ENCODE measurements at places on chromosomes 1 and 21.

GRCh38 chr1:53337499-53337898 lies 9.6 kb upstream of the LRP8 start:
- DNase-seq: no peak

DNA sequence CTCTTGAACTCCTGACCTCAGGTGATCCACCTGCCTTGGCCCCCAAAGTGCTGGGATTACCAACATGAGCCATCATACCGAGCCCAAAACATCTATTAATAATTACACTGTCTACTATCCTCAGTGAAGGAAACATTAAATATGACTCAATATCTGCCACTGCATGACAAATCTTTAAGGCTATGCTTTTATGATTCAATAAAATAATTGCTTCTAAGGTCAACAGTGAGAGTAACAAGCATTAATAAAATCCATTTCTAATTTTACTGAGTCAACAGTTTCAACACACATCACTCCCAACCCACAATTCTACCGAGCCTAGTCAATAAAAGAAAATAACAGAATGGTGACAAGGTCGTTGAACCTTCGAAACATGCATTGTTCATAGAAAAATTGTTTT lies 125.5 kb upstream of the CHRM3 start:
- DNase-seq: no peak

DNA sequence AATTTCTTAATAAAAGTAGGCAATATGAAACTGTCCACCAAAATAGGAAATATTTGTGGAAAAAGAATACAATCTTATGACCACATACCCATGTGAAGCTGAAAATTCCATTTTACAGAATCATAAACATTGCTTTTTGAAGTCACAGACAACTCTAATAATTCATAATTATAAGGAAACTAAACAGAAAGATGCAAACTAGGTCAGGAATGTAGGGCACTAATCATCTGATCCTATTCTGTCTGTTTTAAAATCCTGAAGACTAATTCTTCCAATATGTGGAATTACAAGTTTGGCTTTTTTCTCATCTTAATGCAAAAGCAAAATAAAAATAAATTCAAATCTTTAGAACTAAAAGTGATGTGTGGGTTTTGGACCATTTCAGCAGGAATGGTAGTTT lies 528.6 kb downstream of the LTN1 start:
- DNase-seq: no peak

- DNase-seq: no peak
Observed at GRCh38 chr1:43279161-43279560, 6.2 kb downstream of the C1orf210 start.

GRCh38 chr1:151825204-151825603 lies 6.4 kb downstream of the RORC start:
- no peak for DNase-seq

- DNase-seq: no peak
Observed at GRCh38 chr1:228841632-228842031, 106.4 kb downstream of the RHOU start.

DNA sequence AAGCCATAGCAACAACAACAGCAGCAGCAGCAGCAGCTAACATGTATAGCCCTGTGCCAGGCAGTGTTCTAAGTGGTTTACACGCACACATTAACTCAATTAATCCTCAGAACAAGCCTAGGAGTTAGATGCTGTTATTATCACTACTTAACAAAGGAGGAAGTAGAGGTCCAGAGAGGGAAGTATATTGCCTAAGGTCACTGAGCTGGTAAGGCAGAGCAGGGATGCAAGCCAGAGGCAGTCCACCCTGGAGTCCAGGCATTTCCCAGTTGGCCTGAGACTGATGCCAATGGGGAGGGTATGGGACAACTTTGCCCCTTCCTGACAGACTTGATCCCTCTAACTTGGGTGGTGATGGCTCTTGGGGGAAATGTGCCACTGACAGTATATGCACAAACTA lies 6.8 kb downstream of the CDC14A start:
- no peak for DNase-seq

DNA sequence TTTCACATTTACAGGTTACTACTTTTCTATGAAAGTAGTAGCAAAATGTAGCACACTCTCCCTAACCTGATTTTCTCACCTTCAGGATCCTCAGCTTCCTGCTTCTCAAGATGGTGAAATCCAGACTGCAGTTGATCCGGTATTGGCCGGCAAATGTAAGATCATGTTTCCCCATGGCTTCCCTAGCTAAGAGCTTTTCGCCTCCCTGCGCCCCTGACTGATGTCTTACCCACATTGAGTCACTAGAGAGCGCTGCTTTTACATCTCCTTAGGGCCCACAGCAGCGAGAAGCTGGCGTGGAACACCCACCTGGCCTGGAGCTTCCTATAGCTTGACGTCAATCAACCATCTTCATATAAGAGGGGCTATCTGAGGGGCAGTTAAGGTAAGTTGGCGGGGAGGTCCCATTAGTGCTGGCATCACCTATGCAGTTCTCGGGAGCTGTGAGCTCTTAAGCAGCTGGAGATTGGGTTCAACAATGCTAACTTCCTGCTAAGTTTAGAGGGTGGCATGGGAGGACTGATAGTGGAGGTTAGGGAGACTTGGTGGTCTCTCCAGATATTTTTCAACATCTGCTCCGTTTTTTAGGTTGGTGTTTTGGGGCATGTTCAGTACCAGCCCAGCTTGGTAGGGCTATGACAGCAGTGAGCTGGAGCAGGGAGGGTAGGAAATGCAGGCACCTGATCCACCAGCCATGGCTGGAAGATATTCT lies 5.5 kb downstream of the PTPN7 start:
- DNase-seq: no peak

- no peak for DNase-seq
Observed at GRCh38 chr1:160243767-160244166, 18.6 kb downstream of the DCAF8 start.

GRCh38 chr1:174794861-174795260 lies 204.9 kb upstream of the CACYBP start:
- no peak for DNase-seq

GRCh38 chr1:233639611-233640010 lies 25.7 kb downstream of the KCNK1 start:
- no peak for DNase-seq

GRCh38 chr1:175015243-175015642 lies 8.0 kb downstream of the MRPS14 start:
- no peak for DNase-seq

DNA sequence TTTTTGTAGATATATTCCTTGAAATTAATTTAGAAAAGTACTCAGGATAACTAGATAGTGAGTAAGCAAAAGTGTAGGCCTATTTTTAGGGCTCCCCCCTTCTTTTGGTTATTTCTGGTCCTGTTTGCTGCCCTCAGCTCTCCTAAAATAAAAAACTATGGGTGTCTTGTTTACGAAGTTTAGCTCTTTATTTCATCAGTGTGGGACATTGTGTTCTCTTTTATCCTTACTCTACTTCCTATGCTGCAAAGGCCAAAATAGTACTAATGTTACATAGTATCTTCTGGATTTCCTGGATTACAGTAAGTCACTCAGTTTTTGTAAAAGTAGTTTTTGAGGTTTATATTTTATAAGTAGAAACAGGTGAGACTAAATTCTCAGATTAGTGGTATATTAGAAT lies 15.4 kb downstream of the CEP350 start:
- DNase-seq: no peak

- no peak for DNase-seq
Observed at GRCh38 chr1:157829711-157830110, 9.8 kb upstream of the FCRL1 start.

DNA sequence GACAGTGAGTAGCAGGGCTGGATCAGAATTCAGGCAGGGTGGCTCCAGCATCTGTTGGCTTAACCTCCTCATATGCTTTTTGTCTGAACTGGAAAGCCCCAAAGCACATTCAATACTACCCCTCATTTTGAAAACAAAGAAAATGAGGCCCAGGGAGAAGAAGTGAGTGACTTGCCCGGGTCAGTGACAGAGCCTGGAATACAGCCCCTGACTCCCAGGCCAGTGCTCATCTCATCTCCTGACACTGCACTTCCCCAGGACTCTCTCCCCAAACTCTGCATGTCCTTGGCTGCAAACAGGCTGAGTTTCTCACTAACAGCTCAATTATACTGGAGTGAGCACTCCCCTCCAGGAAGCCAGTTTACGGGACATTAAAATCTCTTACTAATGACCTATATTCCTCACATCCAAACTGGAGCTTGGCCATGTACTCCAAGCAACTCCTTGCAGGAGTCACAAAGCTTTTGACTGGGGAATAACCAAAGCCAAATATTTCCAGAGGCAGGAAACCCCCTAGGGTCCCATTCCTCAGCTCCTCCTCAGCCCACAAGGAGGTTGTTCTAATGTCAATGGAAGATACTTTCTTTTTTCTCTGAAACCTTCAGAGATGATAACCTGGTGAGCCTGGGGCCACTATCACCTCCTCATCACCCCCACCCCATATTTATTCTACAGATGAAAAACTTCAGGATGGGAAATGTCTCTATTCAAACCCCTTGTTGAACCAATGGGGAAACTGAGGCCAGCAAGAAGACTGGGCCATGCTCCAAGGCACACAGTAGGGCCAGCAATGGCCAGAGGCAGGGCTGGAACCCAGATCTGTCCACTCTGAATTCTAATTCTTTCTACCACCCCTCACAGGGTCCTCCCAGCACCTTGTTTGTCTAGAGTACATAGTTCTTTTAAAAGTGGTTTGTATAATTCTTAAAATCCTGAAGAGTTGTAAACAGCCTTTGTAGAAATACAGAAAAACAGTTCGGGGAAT lies 127.0 kb downstream of the PLPP3 start:
- no peak for DNase-seq

DNA sequence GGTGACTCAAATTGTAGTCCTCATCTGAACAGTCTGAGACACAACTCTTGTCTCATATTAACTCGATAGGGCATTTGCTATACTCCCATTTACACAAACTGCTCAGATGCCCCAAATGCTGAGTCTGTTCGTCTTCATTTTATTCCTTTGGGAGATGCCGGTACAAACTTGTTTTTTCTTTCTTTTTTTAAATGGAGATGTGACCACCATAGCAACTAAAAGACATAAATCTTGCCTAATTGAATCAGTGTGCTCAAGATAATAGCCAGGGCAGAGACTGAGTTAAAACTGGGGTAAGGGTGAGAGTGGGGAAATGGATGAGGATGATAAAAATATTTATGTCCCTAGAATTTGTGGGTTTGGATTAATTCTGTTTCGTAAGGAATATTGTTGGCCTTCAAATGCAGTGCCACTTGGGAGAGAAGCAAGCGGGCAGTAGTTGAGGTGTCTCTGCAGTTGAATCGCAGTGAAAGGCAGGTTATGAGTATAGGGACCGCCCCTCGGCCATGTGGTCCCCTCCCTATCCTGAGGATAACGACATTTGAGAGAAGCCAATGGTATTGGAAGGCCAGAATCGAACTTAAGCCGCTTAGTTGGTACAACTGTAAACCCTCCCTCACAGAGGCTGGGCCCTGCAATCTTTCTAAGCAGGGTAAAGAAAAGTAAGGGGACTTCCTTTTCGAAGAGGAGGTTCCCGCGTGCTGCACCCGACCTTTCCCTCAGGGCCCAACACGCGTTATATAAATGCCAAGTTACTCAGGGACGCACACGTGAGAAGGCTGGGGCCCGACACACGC lies 859 bp upstream of the LRRC8B start:
- DNase-seq: peak; percentile 62

GRCh38 chr1:61724506-61724812 lies 482 bp downstream of the TM2D1 start:
- no peak for DNase-seq

- no peak for DNase-seq
Observed at GRCh38 chr1:3518756-3519155, 64.3 kb downstream of the ARHGEF16 start.

GRCh38 chr1:107198561-107198960 lies 57.7 kb downstream of the NTNG1 start:
- no peak for DNase-seq

GRCh38 chr1:55813618-55814017 lies 598.5 kb upstream of the USP24 start:
- no peak for DNase-seq
